ENCODE measurements at places on chromosomes 4 and X. TPM values are rescaled to one million over a fixed set of nuclear protein-coding genes. Genes with fewer than 3 reads are reported as not detected.
A peak's percentile ranks its signal among the peaks of the same experiment; 100 is the strongest.

Gene TXK
- total RNA-seq = 2.7 TPM

GRCh38 chr4:154908168-154908567, 127.1 kb downstream of the RBM46 start:
- peak; percentile 8 for DNase-seq

- DNase-seq = no peak
These were observed 169.0 kb downstream of the ADAM29 start for GRCh38 chr4:175087145-175087544.

GRCh38 chr4:45007508-45007907, 281.2 kb upstream of the GNPDA2 start:
- DNase-seq = no peak

GRCh38 chrX:33273535-33273934, 62.2 kb upstream of the DMD start:
- no peak for DNase-seq

GRCh38 chr4:113607998-113608397, 153.5 kb downstream of the CAMK2D start:
- no peak for DNase-seq

Gene F11
- not detected for total RNA-seq

DNA sequence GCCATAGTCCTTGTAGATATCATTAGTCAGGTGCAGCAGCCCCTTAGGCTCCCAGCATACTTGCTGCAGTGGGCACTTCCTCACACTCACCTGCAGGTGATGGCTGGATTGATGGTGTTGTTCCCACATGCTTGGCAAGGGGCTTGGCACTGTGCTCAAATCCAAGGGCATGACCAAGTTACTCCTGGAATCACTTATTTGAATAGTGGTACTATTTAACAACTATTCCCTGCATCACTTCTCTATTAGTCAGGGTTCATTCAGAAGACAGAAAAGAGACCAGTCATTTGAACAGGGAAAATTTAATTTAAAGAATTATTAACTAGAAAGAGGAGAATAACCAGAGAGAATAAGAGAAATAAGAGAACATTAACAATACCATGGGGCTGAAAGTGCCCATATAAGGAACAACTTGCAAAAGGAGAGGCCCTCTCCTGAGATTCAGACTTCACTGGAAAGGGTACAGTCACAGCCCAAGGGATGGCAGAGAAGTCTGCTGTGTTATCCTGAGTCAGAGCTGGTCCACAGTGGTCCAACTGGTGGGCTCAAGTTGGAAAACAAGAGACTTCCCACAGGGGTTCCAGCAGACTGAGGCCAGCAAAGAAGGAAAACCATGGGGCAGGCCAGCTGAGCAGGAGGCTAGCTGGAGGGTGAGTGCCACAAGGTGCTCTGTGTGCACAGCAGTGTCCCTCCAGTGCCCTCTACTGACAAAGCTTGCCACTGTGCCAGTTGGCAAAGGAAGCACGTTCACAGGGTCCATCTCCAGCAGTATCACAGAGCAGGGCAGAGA, 9.8 kb downstream of the SPP1 start:
- peak; percentile 73 for DNase-seq

DNA sequence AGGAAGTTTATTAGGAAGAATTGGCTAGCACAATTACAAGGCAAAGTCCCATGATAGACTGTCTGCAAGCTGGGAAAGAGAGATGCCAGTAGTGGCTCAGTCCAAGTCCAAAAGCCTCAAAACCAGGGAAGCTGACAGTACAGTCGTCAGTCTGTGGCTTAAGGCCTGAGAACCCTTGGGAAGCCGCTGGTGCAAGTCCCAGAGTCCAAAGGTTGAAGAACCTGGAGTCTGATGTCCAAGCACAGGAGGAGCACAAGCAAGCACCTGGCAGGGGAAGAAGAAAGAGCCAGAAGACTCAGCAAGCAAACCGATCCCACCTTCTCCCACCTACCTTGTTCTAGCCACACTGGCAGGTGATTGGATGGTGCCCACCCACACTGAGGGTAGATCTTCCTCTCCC, 51.3 kb upstream of the TMEM150C start:
- no peak for DNase-seq

Gene TMPRSS11A
- total RNA-seq = not detected

Gene FREM3
- total RNA-seq = not detected

GRCh38 chr4:10183462-10183861, 66.9 kb upstream of the WDR1 start:
- no peak for DNase-seq

GRCh38 chr4:4349867-4350266, 37.0 kb upstream of the NSG1 start:
- DNase-seq = no peak

Gene ERCC6L
- not detected for total RNA-seq

GRCh38 chr4:138405466-138405891, 163.3 kb upstream of the SLC7A11 start:
- no peak for DNase-seq

DNA sequence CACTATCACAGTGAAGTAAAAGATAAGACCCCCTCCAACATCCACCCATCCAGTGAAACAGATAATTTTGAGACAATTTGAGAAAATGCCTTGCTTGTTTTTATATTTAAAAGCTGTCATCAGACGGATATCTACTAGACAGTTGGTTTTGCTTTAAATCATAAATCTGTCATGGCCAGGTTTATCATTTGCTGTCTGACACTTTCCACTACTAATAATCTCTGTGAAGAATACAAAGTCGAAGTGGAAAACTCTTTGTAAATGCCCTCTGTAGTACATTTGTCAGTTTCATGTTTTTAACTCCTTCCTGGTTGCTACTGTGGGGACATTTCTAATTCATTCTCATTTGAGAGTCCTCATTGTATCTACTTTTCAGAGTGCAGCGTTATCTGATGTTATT, 1606.2 kb upstream of the PCDH7 start:
- DNase-seq = no peak

- DNase-seq = no peak
These were observed 2.7 kb downstream of the SLC7A11 start for GRCh38 chr4:138239491-138239890.

Gene CT45A3
- total RNA-seq = not detected

GRCh38 chr4:35912174-35912573, 332.1 kb downstream of the ARAP2 start:
- no peak for DNase-seq

All from myocyte (in vitro differentiated cells).